Uterine smooth muscle cell (primary cell): ENCODE measurements at places on chromosomes 7 and 10. TPM values are rescaled to one million over a fixed set of nuclear protein-coding genes. Genes with fewer than 3 reads are reported as not detected.

Gene CCDC6
- 28.4 and 37.1 TPM in 2 replicates for total RNA-seq

Gene KCNMA1
- 169 and 183 TPM in 2 replicates for total RNA-seq

Gene HOXA4
- 0.22 and 0.37 TPM in 2 replicates for total RNA-seq

Gene SLC16A9
- total RNA-seq: 1.1 and 1.2 TPM in 2 replicates
